Endothelial cell of umbilical vein (primary cell): ENCODE measurements at places on chromosomes 5 and 9. TPM values are rescaled to one million over a fixed set of nuclear protein-coding genes. Genes with fewer than 3 reads are reported as not detected.

The PCDHGC5 gene
- 0.60 and 1.2 TPM in 2 replicates for total RNA-seq

The STC2 gene
- total RNA-seq: 26.2 and 26.9 TPM in 2 replicates

The RELL2 gene
- 3.1 and 3.6 TPM in 2 replicates for total RNA-seq

The TMEM174 gene
- total RNA-seq: not detected in 2 replicates

The DELE1 gene
- 67.0 and 105 TPM in 2 replicates for total RNA-seq

DNA sequence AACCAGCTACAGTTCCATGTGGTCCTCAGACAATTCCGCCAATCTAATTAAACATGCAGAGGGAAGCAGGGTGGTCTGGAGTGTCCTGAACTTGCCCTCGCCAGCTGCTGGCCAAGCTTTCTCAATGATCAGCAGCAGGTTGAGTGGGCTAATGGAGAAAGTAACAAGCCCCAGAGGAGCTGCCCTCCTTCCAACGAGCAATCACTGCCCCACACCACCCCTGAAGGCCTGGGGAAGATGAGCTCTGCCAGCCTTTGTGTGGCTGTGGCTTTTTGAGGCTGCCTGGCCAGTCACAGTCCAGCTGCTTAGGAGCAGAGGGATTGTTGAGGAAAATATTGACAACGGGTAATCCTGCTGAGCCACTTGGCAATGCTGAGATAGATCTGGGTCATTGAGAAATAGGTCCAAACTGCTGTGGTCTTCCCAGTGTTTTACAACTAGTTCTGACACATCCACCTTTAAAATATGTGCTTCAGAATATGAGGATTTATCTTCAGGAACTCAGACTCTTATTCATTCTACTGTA, 107.3 kb downstream of the CD180 start:
- no peak for DNase-seq

DNA sequence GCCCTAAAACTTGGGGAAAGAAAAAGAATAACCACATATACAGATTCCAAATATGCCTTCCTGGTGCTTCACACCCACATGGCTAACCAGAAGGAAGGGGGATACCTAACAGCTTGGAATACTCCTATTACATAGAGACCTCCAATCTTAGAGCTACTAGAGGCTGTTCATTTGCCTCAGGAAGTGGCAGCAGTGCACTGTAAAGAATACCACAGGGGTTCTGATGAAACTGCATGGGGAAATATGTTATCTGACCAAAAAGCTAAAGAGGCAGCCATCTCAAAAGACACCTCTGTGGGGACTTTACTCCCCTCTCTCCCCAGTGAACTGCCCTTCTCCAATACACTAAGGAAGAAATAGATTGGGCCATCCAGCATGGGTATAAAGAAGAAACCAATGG, 66.4 kb downstream of the CDKN2A start:
- no peaks in the 10 kb centered on the region for H3K4me1 ChIP-seq
- H3K27me3 ChIP-seq: no peaks in the 10 kb centered on the region
- H3K36me3 ChIP-seq: no peaks in the 10 kb centered on the region
- no peak overlapping the region for H3K4me3 ChIP-seq
- H3K27ac ChIP-seq: no peak overlapping the region

GRCh38 chr5:38515646-38516045, 40.8 kb downstream of the LIFR start:
- peak; percentile 20 for DNase-seq
- no peaks in the 10 kb centered on the region for H3K36me3 ChIP-seq
- no peaks in the 10 kb centered on the region for H3K4me1 ChIP-seq
- no peak overlapping the region for H3K27ac ChIP-seq
- no peaks in the 10 kb centered on the region for H3K27me3 ChIP-seq

DNA sequence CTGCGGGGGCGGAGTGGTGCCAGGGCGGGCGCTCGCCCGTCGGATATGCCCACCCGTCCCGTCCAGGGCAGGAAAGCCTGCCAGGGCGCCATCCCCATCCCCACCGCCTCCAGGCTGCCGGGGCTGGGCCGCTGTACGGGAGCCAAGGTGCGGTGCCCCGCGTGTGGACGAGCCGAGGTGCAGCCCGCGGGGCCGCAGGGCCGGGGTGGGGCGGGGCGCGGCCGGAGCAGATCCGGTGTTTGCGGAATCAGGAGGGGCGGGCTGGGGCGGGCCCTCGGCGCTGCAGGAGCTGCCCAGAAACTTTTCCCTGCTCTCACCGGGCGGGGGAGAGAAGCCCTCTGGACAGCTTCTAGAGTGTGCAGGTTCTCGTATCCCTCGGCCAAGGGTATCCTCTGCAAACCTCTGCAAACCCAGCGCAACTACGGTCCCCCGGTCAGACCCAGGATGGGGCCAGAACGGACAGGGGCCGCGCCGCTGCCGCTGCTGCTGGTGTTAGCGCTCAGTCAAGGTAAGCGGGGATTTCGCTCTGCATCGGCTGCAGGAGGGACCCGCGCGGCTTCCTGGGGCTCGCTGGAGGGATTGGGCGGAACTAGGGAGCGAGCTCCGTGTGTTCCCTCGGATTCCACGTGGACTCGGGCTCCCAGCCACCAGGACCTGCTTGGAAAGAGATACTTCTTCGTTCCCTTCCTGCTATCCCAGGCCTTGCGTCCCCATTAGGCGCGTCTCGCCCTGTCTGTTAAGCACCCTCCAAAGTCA, at the start of gene ITGA2:
Gene ITGA2, plus strand, starts transcription at position 328 of the 756 bp plus-strand sequence. Its CDS starts 117 bp downstream, at position 445.
- peak within 1 kb of the TSS; percentile 83 for H3K27ac ChIP-seq
- no peaks in the 10 kb centered on the region for H3K36me3 ChIP-seq
- peaks cover 67% of the 10 kb centered on the region for H3K4me1 ChIP-seq
- H3K4me3 ChIP-seq: peak within 1 kb of the TSS; percentile 56

DNA sequence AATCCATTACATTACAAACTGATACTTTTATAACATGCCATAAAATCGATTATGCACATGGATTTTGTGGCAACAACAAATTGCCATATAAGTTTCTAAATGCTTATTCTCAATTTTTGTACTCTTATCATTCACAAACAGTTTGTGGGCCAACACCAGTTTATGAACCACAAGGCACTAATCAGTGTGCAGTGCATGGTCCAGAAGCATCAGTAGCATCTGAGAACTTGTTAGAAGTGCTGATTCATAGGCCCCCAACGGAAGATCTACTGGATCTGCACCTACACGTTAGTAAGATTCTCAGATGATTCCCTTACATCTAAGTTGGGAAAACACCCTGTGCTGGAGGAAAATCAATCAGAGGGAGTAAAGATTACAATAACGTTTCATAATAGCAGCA, 242.8 kb downstream of the TRPM3 start:
- no peak for DNase-seq
- H3K27ac ChIP-seq: no peak overlapping the region
- no peak overlapping the region for H3K4me3 ChIP-seq
- no peaks in the 10 kb centered on the region for H3K36me3 ChIP-seq
- no peaks in the 10 kb centered on the region for H3K27me3 ChIP-seq

DNA sequence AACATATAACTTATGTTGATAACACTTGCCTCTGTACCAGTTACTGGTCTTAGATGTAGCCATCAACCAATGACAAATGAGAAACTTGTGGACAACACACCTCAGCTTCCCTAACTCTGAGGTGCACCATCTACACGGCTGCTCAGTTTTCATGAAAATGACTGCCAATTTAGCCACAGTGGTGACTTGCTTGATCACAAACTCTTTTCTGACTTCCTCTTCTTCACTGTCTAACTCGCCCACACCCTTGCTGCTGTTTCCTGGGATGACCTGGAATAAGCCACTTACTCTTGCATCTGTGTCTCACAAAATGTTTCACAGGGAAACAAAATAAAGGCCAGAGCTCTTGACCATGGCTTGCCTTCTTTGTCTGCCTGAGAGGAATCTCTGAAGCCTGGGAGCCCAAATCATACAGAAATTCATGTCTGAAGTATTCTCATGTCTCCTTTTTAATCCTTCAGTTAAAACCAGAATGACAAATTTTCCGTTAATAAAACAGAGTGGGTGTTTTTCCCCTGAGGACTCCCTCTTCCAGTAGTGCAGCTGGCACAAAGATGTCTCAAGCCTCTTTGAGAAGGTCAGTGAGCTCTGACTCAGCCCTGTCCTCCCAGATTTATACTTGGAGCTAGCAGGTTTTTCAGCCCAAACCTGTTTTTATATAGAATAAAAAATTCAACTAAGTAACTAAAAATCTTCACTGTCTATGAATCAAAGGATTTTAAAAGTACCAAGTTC, 126.5 kb upstream of the PAM start:
- no peaks in the 10 kb centered on the region for H3K36me3 ChIP-seq
- no peak overlapping the region for H3K4me3 ChIP-seq
